ENCODE measurements at places on chromosomes 11 and 22.

DNA sequence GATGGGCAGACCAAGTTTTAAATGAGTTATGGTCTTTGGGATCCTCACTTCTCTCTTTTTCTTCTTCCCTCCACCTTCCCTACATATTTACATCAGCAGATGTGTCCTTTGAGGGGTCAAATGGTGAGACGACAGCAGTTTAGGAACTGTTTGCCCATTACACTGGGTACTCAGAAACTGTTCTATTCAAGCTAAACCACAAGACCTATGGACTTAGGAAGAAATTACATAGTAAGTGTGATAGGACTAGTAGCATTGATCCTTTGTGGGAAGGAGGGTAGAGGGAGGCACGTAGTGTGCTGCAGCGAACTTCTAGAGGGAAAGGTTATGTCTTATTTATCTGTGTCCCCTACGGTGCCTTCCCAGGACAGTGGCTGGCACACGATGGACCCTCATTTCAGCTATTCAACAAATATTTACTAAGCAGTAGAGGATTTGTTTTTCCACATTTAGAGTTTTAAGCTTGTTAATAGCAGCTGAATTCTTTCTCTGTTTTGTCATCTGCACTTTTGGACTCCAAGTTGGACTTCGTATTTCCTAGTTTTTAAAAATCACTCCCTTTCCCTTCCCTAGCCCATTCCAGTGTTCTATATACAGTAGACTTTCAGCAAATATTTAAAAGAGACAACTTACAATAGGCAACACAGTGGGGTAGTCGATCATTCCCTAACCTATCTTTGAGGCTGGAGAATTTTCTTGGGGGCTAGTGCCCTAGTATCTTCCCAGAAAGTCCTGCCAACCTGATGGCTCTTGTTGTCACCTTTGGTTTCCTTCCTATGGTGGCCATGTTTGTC lies 13.9 kb downstream of the FZD4 start:
- no peaks in the 10 kb centered on the region for H3K36me3 ChIP-seq
- H3K4me3 ChIP-seq = no peak overlapping the region
- no peaks in the 10 kb centered on the region for H3K27me3 ChIP-seq
- DNase-seq = no peak

DNA sequence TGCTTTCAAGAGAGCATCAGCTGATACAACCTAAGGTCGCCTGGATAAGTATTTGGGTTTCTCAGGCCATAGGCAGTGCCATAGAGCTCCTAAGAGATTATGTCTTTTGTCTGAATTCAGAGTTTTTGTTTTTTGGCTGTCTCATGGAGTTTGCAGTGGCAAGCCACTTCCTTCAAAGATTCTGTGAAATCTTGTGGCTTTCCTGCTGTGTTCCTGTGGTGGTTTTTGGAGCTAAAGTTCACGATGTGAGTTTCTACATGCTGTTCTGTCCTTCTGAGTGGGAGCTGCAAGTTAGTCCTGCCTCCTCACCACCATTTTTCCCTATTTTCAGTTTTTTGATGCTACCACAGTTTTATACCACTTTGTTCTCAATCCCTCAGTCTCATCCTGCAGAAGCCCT lies 111.4 kb downstream of the COMMD9 start:
- peaks cover 3% of the 10 kb centered on the region for H3K4me1 ChIP-seq
- peaks cover 21% of the 10 kb centered on the region for H3K27me3 ChIP-seq
- H3K27ac ChIP-seq = no peak overlapping the region

DNA sequence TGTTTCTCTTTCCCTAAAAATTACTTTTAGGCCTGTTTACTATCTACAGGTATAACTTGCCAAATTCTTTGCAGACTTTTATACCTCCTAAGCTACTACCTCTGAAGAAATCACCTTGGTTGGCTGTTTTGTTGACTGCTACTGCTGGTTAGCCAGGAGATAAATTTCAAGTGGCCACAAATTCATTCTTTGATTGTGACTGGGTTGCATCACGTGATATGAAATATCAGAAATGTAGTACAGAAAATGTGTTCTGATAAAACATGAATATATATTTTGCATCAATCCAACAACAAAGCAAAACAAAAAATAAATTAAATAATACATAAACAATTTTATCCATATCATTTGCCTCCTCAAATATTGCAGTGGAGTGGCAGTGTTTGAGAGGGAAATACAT lies 291.1 kb downstream of the CNTN5 start:
- H3K27me3 ChIP-seq = no peaks in the 10 kb centered on the region
- DNase-seq = no peak
- no peaks in the 10 kb centered on the region for H3K36me3 ChIP-seq
- no peak overlapping the region for H3K4me3 ChIP-seq

GRCh38 chr11:28058333-28058732 lies 49.6 kb downstream of the KIF18A start:
- no peaks in the 10 kb centered on the region for H3K4me1 ChIP-seq
- DNase-seq = no peak
- H3K27ac ChIP-seq = no peak overlapping the region
- H3K4me3 ChIP-seq = no peak overlapping the region
- H3K36me3 ChIP-seq = peaks cover 16% of the 10 kb centered on the region

DNA sequence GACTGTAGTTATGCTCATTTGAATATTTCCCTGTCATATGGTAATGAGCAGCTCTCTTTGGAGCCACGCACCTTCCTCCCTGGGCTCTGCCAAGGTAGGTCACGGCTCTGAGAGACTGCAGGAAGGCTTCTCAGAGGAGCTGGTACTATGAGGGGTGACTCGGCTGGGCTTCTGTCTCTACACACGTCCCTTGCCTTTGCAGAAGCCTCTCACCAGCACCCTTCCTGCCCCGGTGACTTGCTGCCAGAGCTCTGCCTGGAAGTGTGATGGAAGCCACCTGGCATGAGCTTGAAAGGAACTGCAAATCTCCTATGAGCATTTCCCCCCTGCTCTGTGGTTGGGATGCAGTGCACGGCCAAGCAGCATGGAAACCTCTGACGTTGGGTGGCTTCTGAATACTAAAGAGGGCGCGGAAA lies 74.2 kb downstream of the KIRREL3 start:
- no peaks in the 10 kb centered on the region for H3K4me1 ChIP-seq
- no peak overlapping the region for H3K27ac ChIP-seq
- peaks cover 11% of the 10 kb centered on the region for H3K27me3 ChIP-seq
- H3K36me3 ChIP-seq = no peaks in the 10 kb centered on the region
- no peak for DNase-seq

DNA sequence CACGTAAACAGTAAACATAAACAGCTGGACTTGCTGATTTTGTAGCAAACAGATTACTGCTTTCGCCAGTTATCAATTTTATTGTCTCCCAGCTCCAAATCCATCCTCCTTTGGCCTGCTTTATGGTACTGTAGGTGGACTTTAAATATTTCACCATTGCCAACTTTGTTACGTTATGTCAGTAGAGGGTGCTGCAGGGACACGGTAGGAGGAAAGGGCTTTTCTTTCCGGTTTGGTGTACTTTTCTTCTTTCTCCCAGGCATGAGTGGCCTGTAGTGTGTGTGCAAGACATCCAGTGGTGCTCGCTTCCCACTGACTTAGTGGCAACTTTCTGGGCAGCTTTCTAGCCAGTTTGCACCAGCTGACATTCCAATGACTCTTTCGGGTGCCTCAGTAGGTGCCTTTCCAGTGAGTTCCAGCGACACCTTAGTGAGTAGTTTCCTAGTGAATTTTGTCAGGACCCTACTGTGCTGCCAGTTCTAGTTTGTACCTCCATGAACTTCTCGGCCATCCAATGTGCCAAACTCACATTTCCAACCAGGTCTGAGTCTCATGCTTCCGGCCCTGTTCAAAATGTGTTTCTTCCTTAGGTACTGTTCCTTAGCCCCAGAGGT lies 267.6 kb upstream of the TENM4 start:
- no peak overlapping the region for H3K4me3 ChIP-seq
- H3K27me3 ChIP-seq = no peaks in the 10 kb centered on the region
- H3K36me3 ChIP-seq = no peaks in the 10 kb centered on the region

DNA sequence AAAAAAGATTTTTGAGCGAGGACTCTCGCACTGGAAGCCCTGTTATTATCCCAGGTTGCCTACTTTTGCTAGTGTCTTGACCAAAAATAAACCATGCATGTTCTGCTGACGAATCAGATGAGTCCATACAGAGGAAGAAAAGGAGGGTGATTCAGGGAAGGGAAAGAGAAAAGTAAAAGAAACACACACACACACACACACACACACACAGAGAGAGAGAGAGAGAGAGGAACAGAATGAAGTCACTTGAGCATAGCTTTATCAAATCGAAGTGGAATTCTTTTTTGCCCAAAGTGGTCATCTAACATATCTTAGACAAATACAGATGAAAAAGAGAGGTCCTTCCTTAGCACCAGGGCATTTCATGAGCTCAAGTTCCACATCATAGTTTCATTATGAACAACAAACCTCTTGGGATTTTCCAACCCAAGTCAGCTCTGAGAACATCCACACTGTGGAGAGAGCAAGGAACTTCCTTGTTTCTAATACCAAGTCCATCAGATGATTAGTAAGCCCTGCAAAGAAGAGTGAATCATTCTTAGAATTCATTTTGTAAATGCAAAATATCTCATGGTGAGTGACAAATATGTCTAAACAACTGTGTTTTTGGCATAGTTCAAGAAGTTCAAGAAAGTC lies 7.7 kb upstream of the MMP12 start:
- no peak for DNase-seq
- peaks cover 5% of the 10 kb centered on the region for H3K27me3 ChIP-seq
- H3K4me1 ChIP-seq = peaks cover 5% of the 10 kb centered on the region

GRCh38 chr11:74846770-74847169 lies 98.1 kb downstream of the RNF169 start:
- peaks cover 5% of the 10 kb centered on the region for H3K4me1 ChIP-seq
- no peak overlapping the region for H3K4me3 ChIP-seq
- peaks cover 33% of the 10 kb centered on the region for H3K36me3 ChIP-seq
- no peak overlapping the region for H3K27ac ChIP-seq

DNA sequence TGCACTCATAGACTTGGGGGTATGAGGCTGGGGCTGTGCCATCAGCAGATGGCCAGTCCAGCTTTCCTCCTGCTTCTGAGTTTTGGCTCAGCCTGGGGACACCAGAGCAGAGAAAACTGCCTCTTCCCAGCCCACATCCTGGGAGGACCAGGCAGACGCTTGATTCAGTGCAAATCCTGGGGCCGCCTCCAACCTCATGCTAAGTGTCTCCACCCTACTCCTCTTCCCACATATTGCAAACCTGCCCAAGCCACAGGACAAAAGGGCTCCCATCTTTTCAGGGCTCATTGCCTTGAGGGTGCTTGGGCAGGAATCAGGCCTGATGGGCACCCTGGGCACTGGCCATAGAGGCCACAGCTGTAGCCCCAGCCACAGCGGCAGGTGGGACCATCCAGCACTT lies 79.7 kb upstream of the SHANK2 start:
- no peak overlapping the region for H3K4me3 ChIP-seq
- no peak for DNase-seq
- no peak overlapping the region for H3K27ac ChIP-seq
- H3K4me1 ChIP-seq = no peaks in the 10 kb centered on the region

GRCh38 chr11:19420868-19421533 lies 180.3 kb upstream of the E2F8 start:
- no peak overlapping the region for H3K4me3 ChIP-seq
- peaks cover 11% of the 10 kb centered on the region for H3K27me3 ChIP-seq
- no peak for DNase-seq
- no peak overlapping the region for H3K27ac ChIP-seq
- no peaks in the 10 kb centered on the region for H3K36me3 ChIP-seq

GRCh38 chr11:63855975-63856374 lies 17.1 kb downstream of the MARK2 start:
- no peaks in the 10 kb centered on the region for H3K27me3 ChIP-seq
- H3K4me3 ChIP-seq = no peak overlapping the region
- no peak overlapping the region for H3K27ac ChIP-seq
- no peak for DNase-seq

DNA sequence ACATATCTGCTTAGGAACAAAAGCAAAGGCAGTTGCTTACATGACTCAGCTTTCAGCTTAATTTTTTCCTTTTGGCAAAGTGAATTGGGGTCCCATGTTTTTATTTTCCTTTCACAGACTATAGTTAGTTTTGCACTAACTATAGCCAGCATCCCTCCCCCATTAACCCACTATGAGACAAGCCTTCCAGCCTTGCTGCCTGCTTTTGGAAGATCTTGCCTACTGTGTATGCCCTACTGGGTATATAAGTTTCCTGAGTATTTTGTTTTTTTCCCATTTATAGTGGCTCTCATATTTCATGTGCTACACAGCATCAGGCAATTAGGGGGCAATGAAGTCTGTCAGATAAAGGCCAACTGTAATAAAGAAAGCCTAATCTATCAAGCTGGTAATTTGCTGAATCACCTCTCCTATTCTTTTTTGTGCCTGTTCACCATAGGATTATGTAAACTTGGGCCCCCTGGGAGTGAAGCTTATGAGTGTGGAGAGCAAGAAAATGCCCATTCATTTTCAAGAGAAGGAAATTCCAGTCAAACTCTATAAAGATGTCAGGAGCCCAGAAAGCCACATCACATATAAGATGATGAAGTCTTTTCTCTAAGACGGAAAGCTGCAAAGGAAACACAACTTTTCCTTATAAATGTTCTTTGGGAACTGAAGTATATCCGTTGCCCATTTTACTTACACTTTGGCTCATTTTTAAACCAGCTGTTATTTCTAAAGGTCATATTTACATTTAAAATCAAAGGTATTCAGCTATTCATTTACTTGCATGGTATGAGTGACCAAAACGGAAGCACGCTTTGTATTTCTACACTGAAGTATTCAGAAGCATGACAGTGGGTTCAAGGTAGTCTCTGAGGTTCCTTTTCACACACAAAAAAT lies 64.0 kb downstream of the CCDC83 start:
- H3K4me1 ChIP-seq = no peaks in the 10 kb centered on the region
- no peaks in the 10 kb centered on the region for H3K36me3 ChIP-seq
- H3K27ac ChIP-seq = no peak overlapping the region
- H3K4me3 ChIP-seq = no peak overlapping the region
- peaks cover 7% of the 10 kb centered on the region for H3K27me3 ChIP-seq

GRCh38 chr11:58945663-58946062 lies 6.4 kb downstream of the GLYATL1 start:
- no peaks in the 10 kb centered on the region for H3K36me3 ChIP-seq
- no peak overlapping the region for H3K4me3 ChIP-seq
- no peaks in the 10 kb centered on the region for H3K4me1 ChIP-seq
- H3K27me3 ChIP-seq = peaks cover 4% of the 10 kb centered on the region

All from activated naive CD8-positive, alpha-beta T cell treated with anti-CD3 and anti-CD28 coated beads, Interleukin-2, amount 50 U/mL, for 24 hours (primary cell).